Esophagus squamous epithelium (tissue), 5 donors: ENCODE measurements at places on chromosomes 1 and 21. TPM values are rescaled to one million over a fixed set of nuclear protein-coding genes. Genes with fewer than 3 reads are reported as not detected.
A peak's percentile ranks its signal among the peaks of the same experiment; 100 is the strongest.

DNA sequence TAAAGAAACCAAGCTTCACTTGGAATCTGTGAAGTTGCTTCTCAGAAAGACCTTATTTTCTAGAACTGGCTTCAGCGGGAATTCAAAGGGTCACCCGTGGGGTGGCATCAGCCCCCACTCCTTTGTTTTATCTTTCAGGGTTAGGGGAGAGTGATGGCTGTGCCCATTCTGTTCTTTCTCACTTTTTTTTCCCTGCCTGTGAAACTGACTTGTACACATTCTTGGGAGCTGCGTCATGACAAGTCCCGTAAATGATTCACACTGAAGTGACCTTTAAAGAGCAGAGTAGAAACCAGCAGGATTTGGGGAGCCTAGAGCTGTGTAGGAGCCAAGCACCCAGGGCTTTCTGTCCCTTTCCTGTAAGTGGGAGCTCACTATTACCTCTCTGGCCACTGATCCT, 43.8 kb downstream of the SLC44A3 start:
- DNase-seq = no peak
- H3K4me1 ChIP-seq = peaks cover 82% of the 10 kb centered on the region
- H3K27me3 ChIP-seq = no peaks in the 10 kb centered on the region
- peak overlapping the region; percentile 93 for H3K27ac ChIP-seq
- H3K36me3 ChIP-seq = no peaks in the 10 kb centered on the region

DNA sequence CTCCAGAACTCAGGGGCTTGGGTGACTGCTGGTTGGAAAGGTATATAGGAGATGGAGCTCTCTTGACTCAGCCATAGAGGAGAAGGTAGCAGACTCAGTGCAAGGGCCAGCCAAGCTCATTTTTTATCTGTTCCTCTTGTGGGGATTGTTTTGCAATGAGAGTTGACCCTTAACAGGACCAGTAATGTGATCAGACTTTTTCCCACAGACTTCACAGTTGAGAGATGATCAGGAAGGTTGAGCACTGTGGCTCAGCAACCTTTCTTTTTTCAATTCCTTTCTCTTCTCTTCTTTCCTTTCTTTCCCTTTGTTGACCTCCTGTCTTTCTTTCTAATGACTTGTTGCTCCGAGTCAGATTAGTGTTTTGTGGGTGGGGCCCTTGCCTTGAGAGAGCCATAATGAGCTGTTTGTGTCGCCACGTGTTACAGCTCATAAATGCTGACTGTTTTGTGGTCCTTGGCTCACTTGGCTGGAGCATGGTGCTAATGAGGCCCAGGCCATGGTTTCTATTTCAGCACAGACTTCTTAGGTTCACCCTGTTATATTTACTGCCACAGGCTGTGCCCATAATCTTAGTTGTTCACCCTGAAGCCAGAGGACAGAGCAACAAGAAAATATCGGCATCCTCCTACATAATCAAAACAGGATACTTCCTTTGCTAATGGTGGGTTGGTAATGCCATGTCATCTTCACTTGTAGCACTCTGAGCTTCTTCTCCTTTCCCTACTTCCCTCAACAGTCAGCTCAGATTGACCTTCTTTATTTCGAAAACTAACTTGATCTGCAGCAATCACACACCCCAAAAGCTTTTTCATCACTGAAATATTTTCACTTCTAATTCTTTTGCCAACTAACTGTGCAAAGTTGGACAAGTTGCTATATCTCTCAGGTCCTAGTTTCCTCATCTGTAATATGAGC, 13.9 kb downstream of the ADAM30 start:
- no peaks in the 10 kb centered on the region for H3K36me3 ChIP-seq
- no peak overlapping the region for H3K4me3 ChIP-seq
- no peak for DNase-seq
- no peak overlapping the region for H3K27ac ChIP-seq

- peak overlapping the region; percentile 30 for H3K27ac ChIP-seq
- H3K27me3 ChIP-seq = no peaks in the 10 kb centered on the region
- no peak overlapping the region for H3K4me3 ChIP-seq
- no peak for DNase-seq
These were observed 25.2 kb downstream of the PROK1 start for GRCh38 chr1:110476028-110476765.

DNA sequence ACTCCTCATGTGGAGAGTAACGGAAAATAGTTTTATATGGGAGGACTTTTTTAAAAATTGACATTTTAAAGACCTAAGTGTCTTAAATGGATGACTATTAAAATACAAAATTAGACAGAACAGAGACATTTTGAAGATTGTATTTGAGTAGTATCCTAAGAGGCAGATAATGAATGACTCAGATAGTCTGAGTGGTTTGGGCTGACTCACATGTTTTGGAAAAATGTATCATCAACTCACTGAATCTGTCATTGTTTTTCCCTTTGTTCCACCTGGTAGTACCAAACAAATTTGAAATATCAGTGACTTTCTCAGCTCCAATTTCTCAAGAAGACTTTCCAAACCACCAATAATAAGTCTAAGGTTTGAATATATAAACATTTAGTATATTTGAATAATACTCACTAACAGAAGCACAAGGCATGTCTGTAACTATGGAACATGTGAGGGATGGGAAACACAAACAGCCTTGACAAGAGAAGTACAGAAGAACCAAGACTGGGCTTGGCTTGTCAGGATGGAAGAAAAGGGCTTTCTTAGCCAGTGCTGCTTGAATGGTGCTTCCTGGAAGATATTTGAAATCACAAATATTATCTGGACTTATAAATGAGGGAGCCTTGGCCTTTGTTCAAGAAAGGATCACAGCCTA, 90.6 kb downstream of the SGIP1 start:
- no peaks in the 10 kb centered on the region for H3K4me1 ChIP-seq
- no peak overlapping the region for H3K4me3 ChIP-seq
- H3K27me3 ChIP-seq = no peaks in the 10 kb centered on the region
- no peak for DNase-seq
- H3K36me3 ChIP-seq = no peaks in the 10 kb centered on the region

GRCh38 chr1:84672080-84672854, 18.0 kb downstream of the SSX2IP start:
- H3K36me3 ChIP-seq = no peaks in the 10 kb centered on the region
- no peak overlapping the region for H3K4me3 ChIP-seq
- H3K27me3 ChIP-seq = no peaks in the 10 kb centered on the region
- H3K27ac ChIP-seq = no peak overlapping the region
- H3K4me1 ChIP-seq = no peaks in the 10 kb centered on the region
- no peak for DNase-seq

DNA sequence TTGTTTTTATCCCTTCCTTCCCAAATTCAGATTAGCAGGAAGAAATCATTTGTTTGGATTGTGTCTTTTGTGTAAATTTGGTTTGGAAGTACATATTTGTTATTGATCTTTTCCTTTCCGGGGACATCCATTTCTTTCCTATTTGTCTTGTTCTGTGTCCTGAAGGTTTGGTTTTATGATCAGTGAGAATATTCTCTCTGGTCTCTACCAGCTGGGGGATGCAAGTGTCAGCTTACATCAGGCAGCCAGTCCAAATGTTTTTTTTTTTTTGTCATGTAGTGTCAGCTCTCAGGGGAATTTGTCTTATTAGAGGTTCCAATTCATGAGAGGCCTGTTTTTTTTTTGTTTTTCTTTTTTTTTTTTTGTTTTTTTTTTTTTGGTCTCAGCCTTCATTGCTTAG, 479.2 kb upstream of the LRRC7 start:
- H3K4me3 ChIP-seq = no peak overlapping the region
- H3K4me1 ChIP-seq = no peaks in the 10 kb centered on the region
- no peaks in the 10 kb centered on the region for H3K36me3 ChIP-seq
- no peak for DNase-seq
- no peaks in the 10 kb centered on the region for H3K27me3 ChIP-seq

CACNA1S gene
- not detected for total RNA-seq

MYCL gene
- total RNA-seq = 24.0 TPM

RAP1A gene
- total RNA-seq = 24.3 TPM

C1orf216 gene
- total RNA-seq = 4.8 TPM
